ENCODE measurements at places on chromosomes 6 and 20.
A peak's percentile ranks its signal among the peaks of the same experiment; 100 is the strongest.

DNA sequence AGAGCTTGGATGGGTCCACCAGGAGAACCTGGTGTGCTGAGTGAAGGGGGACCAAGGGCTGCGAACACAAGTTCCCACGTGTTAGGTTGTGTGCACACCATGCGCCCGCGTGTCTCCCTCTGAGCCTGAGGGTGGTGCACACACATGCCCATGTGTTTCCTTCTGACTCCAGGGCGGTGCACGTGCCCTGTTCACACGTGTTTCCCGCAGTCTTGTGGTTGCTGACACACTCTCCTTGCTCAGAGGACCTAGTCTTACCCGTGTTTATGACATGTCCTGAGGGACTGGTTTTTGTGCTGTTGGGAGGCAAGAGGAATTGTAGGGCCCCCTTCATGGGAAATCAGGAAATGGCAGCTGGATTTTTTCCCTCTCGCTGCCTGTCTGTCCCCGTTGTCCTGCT lies 36.3 kb upstream of the PCMTD2 start:
- DNase-seq: peak; percentile 39

DNA sequence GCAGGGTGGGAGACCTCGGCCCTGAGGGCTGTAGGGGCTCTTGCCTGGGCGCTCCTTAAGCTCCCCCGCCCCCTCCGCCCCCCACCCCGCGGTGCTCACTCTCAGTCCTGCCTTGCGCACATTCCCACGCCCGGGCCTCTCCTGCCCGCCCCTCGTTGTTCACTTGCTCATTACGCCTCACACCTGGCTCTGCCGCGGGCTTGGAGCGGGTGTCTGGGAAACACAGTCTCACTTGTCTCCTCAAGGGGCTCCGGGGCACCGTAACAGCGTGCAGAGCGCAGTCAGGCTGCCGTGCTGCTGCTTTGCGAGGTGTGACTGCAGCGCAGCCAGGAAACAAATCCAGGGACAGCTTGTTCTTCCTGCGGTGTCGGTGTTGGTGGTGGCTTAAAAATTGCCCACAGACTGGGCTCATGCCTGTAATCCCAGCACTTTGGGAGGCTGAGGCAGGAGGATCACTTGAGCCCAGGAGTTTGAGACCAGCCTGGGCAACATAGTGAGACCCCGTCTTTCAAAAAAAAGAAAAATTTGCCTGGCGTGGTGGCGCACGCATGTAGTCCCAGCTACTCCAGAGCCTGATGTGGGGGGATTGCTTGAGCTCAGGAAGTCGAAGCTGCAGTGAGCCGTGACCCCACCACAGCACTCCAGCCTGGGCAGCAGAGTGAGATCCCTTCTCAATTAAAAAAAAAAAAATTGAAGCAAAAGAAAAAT lies 4.6 kb downstream of the NPBWR2 start:
- no peak for DNase-seq

DNA sequence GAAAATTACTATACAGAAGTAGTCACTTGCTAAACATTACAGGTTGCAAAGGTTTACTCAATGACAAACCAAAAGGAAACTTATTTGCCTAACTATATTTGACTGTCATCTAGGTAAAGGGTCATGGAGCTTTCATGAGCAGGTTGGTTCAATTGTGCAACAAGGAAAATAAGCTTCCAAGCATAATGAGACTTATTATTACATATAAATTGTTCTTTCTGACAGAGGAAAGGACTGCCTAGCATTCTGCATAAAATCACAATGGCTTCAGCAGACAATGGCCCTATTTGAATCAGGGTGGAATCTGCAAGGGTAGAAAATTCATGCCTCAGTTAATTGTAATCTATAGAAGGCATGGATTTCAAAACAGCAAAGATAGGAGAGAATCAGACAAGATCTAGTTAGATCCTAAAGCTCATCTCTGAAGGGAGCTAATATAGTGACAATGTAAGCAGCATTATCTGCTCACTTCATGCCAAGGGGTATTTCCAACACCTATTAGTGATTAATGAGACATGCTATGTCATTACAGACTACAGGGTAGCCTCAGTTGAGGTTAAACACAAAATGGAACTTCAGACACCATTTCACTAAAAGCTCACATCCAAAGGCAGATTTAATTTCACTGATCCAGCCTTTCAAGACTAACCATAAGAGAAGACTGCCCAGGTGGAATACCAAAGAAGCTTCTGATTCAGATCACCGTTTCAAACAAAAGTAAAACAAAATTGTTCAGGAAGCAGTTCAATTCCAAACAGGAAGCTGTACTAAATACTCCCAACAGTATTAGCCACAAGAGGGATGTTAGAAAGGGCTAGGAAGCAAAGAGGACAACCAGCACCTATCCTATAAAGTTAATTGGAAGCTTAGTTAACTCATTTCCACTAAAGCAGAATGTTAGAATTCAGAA lies 8.5 kb downstream of the STAU1 start:
- no peak for DNase-seq

- DNase-seq: no peak
These were observed 6.6 kb downstream of the DLL1 start for GRCh38 chr6:170284126-170284773.

DNA sequence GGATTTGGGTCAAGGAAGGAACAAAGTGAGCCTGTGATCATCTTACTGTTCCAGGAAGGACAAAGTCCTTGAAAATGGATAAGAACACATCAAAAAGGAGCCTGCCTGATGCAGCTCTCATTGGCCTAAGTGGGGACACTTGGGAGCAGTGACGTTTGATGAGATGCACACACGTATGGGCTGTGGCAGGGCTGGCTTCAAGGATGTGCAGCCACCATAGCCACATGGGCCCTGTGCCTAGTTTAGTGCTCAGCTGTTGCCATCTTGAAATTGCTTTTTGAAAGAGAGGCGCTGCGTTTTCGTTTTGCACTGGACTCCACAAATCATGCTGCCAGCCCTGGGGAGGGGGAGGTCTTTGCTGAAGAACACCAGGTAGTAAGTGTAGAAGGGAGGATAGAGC lies 6.6 kb upstream of the NPEPL1 start:
- no peak for DNase-seq

- DNase-seq: no peak
These were observed 12.4 kb upstream of the DACT2 start for GRCh38 chr6:168332020-168332419.

DNA sequence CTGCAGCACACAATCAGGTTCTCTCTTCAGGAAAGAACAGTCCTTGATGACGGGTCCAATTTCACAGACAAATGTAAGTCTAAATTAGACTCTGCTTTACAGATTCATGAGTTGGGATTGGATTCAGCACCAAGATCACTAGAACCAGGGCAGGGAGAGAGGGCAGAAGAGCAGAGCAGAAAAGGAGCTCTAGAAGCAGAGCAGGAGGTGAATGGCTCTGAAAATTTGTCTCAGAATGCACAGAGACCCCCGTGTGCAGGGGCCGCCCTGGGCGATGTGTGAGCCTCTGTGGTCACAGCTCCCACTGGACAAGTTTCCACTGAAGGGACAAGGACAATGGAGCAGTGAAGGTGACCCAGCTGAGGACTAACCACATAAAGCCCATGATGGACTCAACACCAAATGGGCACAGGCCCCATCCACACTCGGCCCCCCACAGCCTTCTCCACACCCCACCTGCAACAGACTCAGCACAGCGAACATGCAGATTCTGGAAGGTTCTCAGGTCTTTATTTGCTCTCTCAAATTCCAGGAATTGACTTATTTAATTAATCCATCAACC lies 3.5 kb downstream of the HLA-B start:
- no peak for DNase-seq

DNA sequence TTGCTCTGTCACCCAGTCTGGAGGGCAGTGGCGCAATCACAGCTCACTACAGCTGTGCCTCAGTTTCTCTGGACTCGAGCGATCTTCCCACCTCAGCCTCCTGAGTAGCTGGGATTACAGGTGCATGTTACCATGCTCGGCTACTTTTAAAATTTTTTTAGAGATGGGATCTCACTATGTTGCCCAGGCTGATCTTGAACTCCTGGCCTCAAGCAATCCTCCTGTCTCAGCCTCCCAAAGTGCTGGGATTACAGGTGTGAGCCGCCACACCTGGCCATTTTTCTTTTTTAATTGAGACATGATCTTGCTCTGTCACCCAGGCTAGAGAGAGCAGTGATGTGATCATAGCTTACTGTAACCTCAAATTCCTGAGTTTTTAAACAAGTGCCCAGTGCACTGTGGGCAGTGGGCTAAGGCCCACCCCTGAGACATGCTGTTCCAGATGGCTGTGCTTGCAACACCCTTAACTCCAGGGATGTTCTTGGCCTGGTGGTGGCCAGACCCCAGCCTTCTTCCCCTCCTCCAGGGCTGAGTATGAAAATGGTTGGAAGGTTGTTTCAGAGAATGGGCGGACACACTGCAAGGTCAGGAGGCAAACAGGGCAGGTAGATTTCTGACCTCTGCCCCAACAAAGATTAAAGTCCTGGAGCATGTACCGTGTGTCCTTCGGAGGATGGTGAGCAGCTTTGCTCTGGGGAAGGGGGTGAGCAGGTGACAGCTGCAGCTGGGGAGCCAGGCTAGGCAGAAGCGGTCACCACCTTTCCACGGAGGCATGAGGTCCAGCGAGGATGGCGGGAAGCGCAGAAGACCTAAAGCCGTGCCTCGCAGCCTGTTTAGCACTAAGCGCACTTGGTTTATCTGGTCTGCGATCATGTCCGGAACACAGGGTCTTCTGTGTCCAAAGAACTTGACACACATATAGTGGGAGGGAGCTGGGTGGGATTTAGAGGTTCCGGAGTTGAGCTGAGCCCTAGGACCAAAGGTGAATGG lies 1.4 kb upstream of the FAM83C start:
- DNase-seq: no peak

All from fibroblast of skin of right biceps (primary cell).